ENCODE measurements at places on chromosomes 13 and 19. TPM values are rescaled to one million over a fixed set of nuclear protein-coding genes. Genes with fewer than 3 reads are reported as not detected.

Gene LHB
- total RNA-seq = not detected

- no peak for DNase-seq
These were observed 52.3 kb downstream of the TMEM255B start for GRCh38 chr13:113811081-113811928.

GRCh38 chr13:106161146-106161545 is 374.3 kb downstream of the EFNB2 start:
- no peak for DNase-seq

DNA sequence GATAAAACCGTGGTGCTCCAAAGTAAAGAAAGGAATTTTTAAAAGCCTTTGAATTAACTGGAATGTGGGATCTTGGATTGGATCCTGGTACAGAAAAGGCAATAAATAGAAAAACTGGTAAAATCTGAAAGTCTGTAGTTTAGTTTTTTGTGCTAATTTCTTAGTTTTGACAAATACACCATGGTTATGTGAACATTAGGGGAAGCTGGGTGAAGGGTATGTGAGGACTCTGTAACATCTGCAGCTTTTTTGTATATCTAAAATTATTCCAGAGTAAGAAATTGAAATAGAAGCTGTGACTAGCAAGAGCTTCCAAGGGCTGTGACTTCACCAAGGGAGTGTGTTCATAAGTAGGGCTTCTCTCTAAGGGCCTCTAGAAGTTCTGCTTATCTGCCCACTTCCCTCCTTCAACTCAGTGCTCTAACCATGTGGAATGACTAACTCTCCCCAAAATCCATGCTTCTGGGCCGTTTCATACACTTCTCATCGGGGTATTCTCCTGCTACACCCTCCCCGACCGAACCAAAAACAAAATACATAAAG is 26.5 kb downstream of the ARHGAP35 start:
- DNase-seq = no peak

DNA sequence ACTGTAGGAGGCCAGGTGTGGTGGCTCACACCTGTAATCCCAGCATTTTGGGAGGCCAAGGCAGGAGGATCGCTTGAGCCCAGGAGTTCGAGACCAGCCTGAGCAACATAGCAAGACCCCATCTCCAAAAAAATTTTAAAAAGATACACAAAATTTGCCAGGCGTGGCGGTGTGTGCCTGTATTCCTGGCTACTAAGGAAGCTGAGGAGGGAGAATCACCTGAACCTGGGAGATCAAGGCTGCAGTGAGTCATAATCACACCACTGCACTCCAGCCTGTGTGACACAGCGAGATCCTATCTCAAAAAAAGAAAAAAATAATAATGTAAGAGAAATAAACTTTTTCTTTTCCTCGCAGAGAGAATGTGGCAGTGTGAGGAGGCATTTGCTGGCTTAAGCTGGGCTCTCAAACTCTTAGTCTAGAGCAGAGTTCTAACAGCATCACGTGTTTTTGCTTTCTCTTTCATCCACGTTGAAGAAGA is 21.1 kb downstream of the FAM187B start:
- DNase-seq = peak; percentile 25
